Iris pigment epithelial cell (primary cell): ENCODE measurements at places on chromosomes 7 and 10.

DNA sequence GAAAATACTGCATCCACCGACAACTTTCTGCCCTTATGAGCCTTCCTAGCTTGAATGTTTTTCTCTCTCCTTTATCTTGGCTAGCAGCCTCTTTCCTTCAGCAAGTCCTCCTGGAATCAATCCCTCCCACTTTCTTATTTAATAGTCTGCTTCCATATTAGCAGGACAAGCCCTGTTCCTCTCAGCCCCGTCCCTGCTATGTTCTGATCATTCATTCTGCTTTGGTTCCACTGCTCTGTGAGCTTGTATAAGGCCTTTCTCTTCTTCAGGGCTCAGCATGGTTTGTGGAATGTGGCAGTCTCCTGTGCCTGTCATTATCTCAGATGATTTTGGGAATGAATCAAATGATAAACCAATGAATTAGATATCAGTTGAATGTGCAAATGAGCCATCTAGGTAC, 420.1 kb downstream of the DPP6 start:
- DNase-seq: no peak

DNA sequence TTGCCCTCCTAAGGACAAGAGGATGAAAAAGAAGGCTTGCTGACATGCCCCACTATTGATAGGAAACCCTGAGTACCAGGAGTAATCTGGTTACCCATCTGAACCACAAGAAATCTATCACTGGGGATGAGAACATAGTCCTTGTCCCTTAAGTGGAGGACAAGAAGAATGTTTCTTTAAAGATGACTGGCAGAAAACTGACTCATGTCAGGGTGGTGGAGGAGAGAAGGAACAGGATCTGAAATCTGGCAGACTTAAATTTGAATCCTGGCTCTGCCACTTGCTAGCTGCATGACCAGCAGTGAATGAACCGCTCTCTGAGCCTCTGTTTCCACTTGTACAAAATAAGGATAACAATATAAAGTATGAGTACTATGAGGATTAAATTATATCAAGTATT, 38.9 kb upstream of the XPNPEP1 start:
- peak; percentile 31 for DNase-seq

DNA sequence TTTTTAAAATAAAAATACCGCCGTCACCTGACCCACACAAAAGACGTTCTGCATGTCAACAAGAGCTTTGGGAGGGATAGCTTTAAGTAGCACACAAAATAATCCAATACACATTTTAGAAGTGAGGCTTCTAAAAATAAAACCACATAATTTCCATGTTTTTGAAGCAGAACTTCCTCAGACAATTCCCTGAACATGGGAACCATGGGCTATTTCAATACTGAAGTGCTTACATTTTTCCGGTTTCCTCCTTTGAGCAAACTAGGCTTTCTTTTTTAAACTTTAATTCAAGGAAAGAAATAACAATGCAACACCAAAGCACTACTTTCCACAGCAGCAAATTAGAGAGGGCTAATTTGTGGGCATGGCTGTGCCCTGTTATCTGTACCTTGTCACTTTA, 59.9 kb downstream of the ELMO1 start:
- DNase-seq: no peak

DNA sequence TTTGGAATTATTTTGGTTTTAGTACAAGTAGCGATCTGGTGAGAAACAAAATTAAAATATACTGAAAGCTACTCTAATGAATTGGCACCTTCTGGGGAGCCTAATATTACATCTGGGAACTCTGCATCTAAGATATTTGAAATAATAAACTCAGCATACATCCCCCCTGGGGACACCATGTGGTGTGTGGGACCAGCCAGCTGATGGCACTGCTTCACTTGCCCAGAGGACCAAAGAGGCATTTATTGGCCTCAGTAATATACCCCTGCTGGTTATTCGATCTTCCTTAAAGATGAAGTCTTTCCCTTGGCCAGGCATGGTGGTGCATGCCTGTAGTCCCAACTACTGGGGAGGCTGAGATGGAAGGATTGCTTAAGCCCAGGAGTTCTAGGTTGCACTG, 195.1 kb upstream of the AUTS2 start:
- no peak for DNase-seq

DNA sequence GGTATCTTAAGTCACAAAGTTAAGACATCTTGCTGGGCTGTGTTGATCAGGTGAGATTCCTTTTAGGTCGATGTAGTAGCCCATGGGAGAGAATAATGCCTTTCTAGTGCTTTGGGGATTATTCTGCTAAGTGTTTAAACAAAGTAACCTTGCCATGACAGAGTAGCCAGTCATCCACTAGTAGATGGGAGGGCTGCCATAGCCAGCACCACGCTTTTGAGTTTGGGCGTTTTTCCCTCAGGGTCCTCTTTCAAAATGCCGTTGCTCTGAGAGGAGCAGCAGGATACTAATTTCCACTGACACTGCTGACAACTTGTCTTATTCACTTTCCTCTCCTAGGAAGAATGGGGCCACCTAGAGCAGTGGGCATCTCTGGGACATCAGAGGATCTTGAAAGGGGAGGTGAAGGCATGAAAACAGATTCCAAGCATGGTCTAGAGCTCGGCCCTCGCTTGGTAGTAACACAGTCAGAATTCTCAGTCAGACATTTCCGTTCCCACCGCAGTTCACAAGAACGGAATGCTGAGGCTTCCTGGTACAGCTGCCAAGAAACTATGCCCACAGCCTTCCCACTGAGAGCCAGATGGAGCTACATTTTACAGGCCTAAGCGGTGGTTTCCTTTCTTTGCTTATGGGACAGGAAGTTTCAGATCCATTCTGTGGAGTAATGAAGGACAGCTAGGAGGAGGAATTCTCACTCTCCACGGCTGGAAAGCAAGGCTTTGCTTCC, 15.3 kb upstream of the RSU1 start:
- DNase-seq: peak; percentile 93

DNA sequence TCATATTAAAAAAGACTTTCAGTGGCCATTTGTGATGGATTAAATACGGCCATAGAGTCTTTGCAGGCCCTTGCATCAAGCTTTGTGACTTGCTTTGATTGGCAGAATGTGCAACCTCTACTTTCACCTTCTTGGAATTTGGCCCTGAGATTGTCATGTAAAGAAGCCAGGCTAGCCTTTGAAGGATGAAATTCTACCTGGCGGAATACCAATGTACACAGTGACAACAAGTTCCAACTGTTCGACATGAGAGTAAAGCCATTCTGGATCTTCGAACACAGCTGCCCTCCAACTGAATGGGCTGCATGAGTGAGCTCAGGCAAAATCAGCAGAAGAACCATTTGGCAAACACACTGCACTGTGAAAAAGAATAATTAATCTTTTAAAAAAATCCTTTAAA, 321.3 kb downstream of the PHF14 start:
- no peak for DNase-seq

- DNase-seq: peak; percentile 85
These were observed 798 bp downstream of the PPIF start for GRCh38 chr10:79347894-79348639.

- peak; percentile 81 for DNase-seq
These were observed 6.8 kb upstream of the AGR2 start for GRCh38 chr7:16811551-16811950.

- DNase-seq: no peak
These were observed 199.9 kb upstream of the PLXNA4 start for GRCh38 chr7:132776048-132776620.

- DNase-seq: no peak
These were observed 97.1 kb downstream of the NKX6-2 start for GRCh38 chr10:132688580-132689420.

DNA sequence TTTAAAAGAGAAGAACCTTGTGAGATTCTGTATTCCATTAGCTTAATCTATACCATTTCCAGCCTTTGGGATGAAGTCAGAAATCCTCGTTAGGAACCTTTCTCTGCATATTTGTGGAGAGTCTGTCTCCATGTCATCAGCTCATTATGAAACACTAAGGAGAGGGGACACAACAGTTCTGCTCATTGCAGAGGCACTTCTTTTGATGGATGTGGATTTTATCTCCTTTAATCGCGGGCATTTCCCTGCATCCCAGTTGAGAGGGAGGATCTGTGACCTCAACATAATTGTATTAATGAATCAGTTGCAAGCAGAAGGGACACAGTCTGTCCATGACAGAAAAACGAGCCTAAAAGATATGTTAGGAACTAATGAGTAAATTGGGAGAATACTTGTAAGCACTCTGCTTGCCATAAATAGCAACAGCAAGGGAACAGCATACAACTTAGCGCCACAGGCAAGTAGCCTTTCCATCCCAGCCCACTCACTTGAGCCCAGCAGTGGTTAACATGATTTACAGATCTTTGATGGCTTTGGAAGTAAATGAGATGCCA, 37.9 kb downstream of the SORCS1 start:
- no peak for DNase-seq

GRCh38 chr7:45623740-45624391, 49.7 kb downstream of the ADCY1 start:
- DNase-seq: no peak

DNA sequence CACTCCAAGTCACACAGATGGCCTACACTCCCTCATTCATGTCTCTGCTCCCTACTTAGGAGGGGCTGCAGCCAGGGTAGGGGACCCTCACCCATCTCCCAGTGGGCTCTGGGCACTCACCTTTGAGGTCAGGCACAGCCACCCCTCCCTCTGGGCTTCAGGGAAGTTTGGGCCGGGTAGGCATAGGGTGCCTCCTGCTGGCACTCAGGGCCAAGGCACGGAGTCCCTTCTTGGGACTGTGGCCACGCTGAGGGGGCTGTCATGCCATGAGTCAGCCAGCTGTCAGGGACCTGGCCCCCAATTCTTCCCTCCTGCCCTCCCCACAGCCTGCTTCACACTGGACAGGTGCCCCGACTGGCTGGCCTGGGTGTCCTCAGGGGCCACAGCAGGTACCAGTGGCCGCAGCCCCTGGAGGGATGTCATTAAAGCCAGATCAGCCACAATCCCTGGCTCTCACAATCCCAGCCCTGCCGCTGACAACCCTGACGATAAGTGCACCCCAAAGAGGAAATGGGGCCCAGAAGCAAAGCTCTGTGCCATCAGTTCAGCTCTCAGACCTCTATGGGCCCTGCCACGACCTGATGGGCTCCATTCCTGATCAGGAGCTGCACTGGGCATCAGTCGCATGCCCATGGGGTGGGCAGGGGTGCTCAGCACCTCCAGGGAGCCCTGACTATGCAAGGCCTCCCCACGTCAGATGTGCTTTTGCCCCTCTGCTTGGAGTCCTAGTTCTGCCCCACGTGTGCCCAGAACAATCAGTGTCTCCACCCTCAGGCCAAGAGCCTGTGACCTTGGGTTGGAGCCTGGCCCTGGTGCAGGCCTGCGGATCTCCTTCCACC, 34.1 kb upstream of the RET start:
- DNase-seq: no peak

DNA sequence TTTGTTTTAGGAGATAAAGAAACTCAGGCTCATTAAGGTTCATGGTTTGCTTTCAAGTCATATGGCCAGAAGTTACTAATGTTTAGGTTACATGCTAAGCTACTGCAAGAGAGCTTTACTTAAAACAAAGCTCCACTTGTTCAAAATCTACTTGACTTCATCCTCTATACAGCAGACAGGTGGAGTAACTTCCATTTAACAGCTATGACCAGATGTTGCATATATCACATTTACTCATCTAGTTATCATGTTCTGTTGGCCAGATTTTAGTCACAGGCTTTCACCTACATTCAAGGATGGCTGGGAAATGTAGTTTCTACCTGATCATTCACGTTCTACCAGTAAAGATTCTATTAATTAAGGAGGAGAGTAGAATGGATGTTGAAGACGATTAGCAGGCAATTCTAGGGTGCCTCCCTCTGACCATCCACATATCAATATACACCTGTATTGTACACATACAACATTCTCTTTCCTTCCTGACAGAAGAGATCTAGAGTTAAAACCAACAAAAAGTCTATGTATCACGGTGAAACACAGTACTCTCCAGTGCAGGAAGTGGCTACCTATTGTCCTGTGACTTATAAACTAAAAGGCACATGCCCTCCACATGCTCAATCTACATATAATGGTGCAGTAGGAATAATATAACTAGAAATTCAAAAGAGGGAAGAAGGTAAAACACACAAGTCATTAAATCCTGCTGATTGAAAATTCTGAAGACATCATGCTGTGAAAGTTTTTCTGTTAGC, 488.0 kb downstream of the MDFIC start:
- no peak for DNase-seq

- DNase-seq: no peak
These were observed 29.7 kb downstream of the NUB1 start for GRCh38 chr7:151371266-151371665.

DNA sequence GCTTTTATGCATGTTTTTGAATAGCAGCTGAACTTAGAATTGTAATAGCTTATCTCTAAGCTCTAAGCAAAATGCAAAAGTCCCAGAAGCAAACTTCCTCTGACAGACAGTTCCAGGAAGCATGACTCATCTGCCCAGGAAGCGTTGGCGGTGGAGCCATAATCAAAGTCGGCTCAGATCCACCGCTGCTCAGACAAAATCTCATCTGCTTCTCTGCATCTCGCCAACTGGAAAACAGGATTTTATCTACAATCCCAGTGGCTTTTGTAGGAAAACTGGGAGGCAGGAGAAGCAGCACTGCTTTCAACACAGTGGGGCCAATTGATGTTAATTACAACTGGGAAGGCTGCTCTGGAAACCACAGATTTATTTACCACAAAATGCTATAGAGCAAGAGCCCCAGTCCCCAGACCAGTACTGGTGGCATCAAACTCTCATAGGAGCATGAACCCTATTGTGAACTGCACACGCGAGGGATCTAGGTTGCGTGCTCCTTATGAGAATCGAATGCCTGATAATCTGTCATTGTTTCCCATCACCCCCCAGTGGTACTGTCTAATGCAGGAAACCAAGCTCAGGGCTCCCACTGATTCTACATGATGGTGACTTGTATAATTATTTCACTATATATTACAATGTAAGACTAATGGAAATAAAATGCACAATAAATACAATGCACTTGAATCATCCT, 99.9 kb downstream of the CUBN start:
- peak; percentile 91 for DNase-seq

- DNase-seq: peak; percentile 10
These were observed 343.7 kb upstream of the GALNT17 start for GRCh38 chr7:70788276-70788675.

DNA sequence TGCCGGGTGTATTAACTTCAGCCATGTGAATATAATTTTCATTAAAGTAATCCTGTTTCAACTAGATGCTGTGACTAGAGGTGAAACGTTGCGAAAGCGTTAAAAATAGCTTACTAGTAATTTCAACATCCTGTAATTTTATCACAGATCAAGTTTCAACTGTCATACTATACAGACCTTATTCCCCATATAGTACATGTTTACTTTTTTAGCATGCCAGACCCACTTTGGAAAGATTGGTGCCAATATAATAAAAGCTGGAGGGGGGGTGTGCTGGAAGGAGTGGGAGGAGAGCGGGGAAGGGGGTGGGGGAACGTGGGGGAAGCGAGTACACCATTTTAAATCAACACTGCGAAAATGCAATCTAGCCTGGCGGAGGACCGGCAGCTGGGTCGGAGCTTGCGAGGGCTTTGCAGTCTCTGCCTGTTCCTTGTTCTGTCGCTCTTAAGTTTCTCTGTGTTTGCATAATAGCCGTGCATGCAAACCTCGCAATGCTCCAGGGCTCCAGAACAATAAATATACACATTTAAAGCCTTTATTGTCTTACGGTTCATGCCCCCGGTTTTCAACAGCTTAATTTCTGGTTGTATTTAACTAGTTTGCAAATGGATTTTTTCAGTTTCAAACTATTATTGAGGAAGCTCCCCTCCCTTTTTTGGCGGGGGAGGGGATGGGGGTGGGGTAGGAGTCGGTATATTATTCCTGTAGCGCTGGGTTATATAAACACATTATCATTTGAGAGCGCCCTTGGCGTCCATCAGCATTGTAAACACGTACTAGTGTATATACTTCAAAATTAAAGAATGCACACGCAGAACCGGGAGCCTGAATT, 1.3 kb upstream of the ARID5B start:
- peak; percentile 88 for DNase-seq
